ENCODE measurements at places on chromosomes 1 and 21. TPM values are rescaled to one million over a fixed set of nuclear protein-coding genes. Genes with fewer than 3 reads are reported as not detected.

- H3K4me3 ChIP-seq: no peak overlapping the region
- no peak overlapping the region for H3K27ac ChIP-seq
- no peak for DNase-seq
Measured at GRCh38 chr1:3431266-3431665, 23.2 kb upstream of the ARHGEF16 start.

- no peak overlapping the region for H3K4me3 ChIP-seq
- H3K36me3 ChIP-seq: no peaks in the 10 kb centered on the region
- H3K4me1 ChIP-seq: no peaks in the 10 kb centered on the region
- H3K27ac ChIP-seq: no peak overlapping the region
Measured at GRCh38 chr1:178684542-178685000, 40.5 kb upstream of the RALGPS2 start.

- no peaks in the 10 kb centered on the region for H3K36me3 ChIP-seq
- no peak overlapping the region for H3K4me3 ChIP-seq
- no peak for DNase-seq
- H3K4me1 ChIP-seq: no peaks in the 10 kb centered on the region
Measured at GRCh38 chr1:240350910-240351331, 259.2 kb downstream of the FMN2 start.

DNA sequence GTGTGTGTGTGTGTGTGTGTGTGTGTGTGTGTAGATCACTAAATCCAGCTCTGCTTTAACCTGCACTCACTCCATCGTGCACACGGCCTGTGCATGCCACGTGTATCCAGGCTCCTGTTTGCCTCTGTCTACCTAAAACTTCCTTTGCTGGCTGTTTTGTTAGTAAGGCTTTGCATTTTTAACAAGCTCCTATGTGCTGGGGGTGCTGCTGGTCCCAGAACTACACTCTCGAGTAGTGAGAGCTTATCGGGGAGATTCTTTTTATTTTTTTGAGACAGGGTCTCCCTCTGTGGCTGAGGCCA lies 596 bp upstream of the TCEA3 start:
- peaks cover 4% of the 10 kb centered on the region for H3K27me3 ChIP-seq
- no peaks in the 10 kb centered on the region for H3K36me3 ChIP-seq
- H3K4me1 ChIP-seq: peaks cover 33% of the 10 kb centered on the region
- no peak overlapping the region for H3K27ac ChIP-seq
- DNase-seq: no peak

DNA sequence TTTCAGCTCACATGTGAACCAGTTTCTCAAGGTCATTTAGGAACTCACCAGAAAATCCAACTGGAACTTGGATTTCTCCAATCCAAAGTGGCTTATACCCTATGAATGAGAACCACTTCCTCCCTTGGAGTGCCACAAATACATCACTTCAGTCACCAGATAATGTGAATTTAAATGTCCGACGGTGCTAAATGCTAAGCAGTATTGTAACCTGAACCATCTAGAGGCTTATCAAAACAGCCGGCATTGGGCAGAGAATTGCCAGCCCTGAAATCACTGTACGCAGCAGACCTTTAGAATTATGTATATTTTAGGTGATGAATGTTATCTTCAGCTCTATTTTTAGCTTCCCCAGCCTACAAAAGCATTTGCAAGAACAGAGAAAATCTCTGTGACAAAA lies 76.8 kb upstream of the COX20 start:
- H3K36me3 ChIP-seq: no peaks in the 10 kb centered on the region
- no peak overlapping the region for H3K4me3 ChIP-seq
- DNase-seq: no peak
- no peaks in the 10 kb centered on the region for H3K4me1 ChIP-seq
- H3K27ac ChIP-seq: no peak overlapping the region

GRCh38 chr1:71641903-71642302 lies 561.1 kb upstream of the ZRANB2 start:
- no peak overlapping the region for H3K4me3 ChIP-seq
- no peaks in the 10 kb centered on the region for H3K27me3 ChIP-seq
- no peaks in the 10 kb centered on the region for H3K4me1 ChIP-seq
- no peak for DNase-seq
- no peaks in the 10 kb centered on the region for H3K36me3 ChIP-seq

DNA sequence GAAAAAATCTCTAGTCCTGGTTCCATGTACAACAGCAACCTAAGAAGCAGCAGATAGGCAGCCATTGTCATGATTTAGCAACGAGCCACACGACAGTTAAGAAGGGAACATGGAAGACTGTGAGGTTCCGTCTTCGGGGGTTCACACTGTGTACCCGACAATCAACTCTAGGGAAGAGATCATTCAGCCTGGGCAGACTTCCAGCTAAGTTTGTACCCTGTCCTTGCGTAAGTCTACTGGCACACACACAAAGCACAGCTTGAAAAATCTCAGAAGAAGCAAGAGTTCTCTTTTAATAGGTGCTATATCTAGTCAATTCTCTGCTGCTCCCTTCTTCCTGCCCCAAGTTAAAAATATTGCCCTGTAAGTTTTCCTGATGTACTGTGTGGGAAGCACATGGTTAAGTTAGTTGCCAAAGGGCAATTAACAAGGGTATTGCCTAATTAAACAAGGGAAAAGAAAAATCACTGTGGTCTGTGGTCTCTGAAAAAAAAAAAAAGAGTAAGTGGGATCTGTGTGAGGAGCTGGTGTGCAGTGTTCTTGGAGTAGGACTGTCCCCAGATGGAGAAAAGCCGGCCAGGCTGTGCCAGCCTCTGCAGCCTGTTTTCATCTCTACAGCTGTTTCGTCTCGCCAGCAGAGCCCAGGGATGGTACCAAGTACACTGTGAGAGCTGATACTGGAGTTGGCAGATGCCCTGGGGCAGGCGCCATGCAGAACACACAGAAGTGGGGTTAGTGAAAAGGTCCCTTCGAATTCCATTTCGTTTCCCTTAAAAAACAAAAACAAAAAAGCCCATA lies 6.4 kb upstream of the MYBPHL start:
- H3K4me3 ChIP-seq: no peak overlapping the region
- H3K27ac ChIP-seq: no peak overlapping the region
- no peaks in the 10 kb centered on the region for H3K36me3 ChIP-seq
- no peak for DNase-seq

DNA sequence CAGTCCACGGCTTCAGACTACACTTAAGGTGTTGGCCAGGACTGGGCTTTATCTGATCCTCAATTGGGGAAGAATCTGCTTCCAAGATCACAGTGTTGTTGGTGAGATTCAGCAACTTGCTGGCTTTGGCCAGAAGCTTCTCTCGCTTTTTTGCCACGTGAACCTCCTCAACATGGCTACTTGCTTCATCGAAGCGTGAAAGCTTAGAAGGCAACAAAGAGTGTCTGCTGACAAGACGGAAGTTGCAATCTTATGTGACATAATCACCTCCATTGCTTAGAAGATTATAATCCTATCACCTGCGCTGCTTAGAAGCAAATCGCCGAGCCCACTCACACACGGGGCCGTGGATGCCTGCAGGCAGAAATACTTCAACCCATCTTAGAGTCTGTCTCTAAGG lies 10.4 kb upstream of the ITPKB start:
- no peak for DNase-seq
- H3K4me3 ChIP-seq: no peak overlapping the region
- no peaks in the 10 kb centered on the region for H3K4me1 ChIP-seq
- H3K27ac ChIP-seq: no peak overlapping the region
- H3K27me3 ChIP-seq: peaks cover 3% of the 10 kb centered on the region

- H3K27ac ChIP-seq: no peak overlapping the region
- no peaks in the 10 kb centered on the region for H3K27me3 ChIP-seq
- no peaks in the 10 kb centered on the region for H3K4me1 ChIP-seq
- no peak overlapping the region for H3K4me3 ChIP-seq
- no peaks in the 10 kb centered on the region for H3K36me3 ChIP-seq
Measured at GRCh38 chr1:43763497-43763973, 56.2 kb downstream of the ST3GAL3 start.

DNA sequence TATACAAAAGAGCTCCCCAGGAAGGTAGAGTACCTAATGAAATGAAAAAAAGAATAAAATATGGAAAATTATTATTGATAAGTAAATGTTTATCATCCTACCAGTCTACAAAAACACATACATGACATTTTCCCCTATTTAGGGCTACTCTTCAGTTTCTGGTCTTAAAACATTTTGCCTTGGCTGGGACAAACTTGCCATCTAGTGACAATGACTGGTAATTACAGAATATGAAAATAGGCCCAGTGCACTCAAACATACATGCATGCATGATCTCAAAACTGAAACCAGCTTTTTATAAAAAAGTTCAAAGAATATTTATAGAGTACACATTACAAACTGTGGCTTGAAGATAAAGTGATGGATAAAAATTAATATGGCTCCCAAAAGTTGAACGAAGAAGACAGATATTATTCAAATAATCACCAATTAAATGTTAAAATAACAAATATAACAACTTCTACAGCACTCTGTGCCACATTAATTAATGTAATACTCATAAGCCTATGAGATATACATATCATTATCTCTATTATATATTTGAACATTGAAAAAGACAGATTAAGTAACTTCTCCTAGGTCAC lies 10.5 kb upstream of the RNPC3 start:
- no peaks in the 10 kb centered on the region for H3K27me3 ChIP-seq
- H3K27ac ChIP-seq: no peak overlapping the region
- H3K4me3 ChIP-seq: peak overlapping the region; percentile 3
- H3K36me3 ChIP-seq: no peaks in the 10 kb centered on the region
- peak; percentile 62 for DNase-seq

DNA sequence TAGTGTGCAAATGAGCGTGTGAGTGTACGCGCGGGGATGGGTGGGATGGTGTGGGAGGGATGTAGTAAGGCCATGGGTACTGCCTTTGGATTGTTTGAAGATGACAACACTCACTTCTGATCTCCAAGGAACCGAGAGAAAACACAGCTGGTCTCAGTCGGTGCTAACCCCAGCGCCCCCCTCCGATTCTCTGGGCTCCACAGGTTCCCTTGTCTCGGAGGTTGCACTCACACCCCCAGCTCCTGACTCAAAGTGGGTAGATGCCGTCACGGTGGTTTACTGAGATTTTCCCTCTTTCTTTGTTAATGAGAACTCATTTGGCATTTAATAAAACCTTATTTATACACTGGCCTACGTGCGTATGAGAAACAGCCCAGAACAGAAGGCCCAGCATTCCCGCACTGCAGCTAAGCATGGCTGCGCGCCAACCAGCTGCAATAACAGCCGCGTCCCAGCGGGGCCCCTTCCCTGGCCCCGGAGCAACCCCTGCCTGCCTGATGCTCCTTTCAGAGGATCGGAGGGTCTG lies 25.8 kb downstream of the ABCA4 start:
- H3K36me3 ChIP-seq: no peaks in the 10 kb centered on the region
- no peak for DNase-seq
- peaks cover 2% of the 10 kb centered on the region for H3K27me3 ChIP-seq
- no peaks in the 10 kb centered on the region for H3K4me1 ChIP-seq
- H3K4me3 ChIP-seq: no peak overlapping the region

- no peak overlapping the region for H3K27ac ChIP-seq
- H3K4me3 ChIP-seq: no peak overlapping the region
- H3K4me1 ChIP-seq: peaks cover 6% of the 10 kb centered on the region
- H3K27me3 ChIP-seq: no peaks in the 10 kb centered on the region
Measured at GRCh38 chr1:119294722-119295121, 73.9 kb upstream of the HAO2 start.

DNA sequence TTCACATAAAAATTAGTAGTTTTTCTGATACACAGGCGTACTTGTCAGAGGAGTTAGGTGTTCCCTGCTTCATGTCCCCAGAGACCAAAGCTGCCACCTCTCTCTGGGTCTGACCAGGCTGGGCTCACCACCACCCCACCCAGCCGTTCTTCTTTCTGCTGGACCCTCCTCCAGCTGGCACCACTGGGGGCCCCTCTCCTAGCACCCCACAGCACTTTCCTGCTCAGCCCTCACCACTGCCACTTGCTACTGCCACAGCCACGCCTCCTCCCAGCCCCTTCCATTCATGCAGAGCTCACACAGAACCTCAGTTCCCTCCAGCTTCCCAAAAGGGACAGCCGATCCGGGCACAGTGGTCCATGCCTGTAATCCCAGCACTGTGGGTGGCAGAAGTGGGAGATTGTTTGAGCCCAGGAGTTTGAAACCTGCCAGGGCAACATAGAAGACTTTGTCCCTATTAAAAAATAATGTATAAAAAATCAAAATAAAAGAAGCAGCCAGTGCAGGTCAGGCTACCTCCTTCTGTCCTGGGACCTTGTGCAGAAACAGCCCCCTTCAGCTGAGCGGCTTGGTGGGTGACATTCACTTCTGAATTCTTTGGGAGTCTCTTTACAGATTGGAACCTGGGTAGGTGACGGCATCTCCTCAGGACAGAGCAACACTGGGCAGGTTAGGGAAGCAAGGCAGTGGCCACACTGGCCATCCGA lies 208.3 kb downstream of the TOMM20 start:
- H3K36me3 ChIP-seq: no peaks in the 10 kb centered on the region
- H3K4me3 ChIP-seq: no peak overlapping the region
- H3K27ac ChIP-seq: no peak overlapping the region
- H3K27me3 ChIP-seq: no peaks in the 10 kb centered on the region

GRCh38 chr1:11893907-11894251 lies 32.3 kb downstream of the KIAA2013 start:
- H3K27me3 ChIP-seq: peaks cover 7% of the 10 kb centered on the region
- no peaks in the 10 kb centered on the region for H3K36me3 ChIP-seq
- no peak overlapping the region for H3K27ac ChIP-seq

GRCh38 chr1:62318756-62319544 lies at the start of gene KANK4:
Gene KANK4 (minus strand): TSS chr1:62319434. CDS start chr1:62281564, 37,870 bp downstream.
- H3K36me3 ChIP-seq: no peaks in the 10 kb centered on the region
- peaks cover 6% of the 10 kb centered on the region for H3K27me3 ChIP-seq
- H3K4me1 ChIP-seq: peaks cover 2% of the 10 kb centered on the region
- DNase-seq: no peak

- peak; percentile 71 for DNase-seq
- peak overlapping the region; percentile 98 for H3K4me3 ChIP-seq
- no peaks in the 10 kb centered on the region for H3K27me3 ChIP-seq
- H3K36me3 ChIP-seq: peaks cover 30% of the 10 kb centered on the region
- H3K27ac ChIP-seq: peak overlapping the region; percentile 95
Measured at GRCh38 chr1:186374303-186375151, 526 bp downstream of the TPR start.

GRCh38 chr1:69567652-69568420 lies at the start of gene LRRC7:
Gene LRRC7 (plus strand): TSS chr1:69567922. CDS start chr1:69568640, 718 bp downstream.
- no peaks in the 10 kb centered on the region for H3K4me1 ChIP-seq
- H3K36me3 ChIP-seq: no peaks in the 10 kb centered on the region
- H3K27me3 ChIP-seq: peaks cover 2% of the 10 kb centered on the region
- DNase-seq: no peak
- no peak within 1 kb of the TSS for H3K27ac ChIP-seq
- H3K4me3 ChIP-seq: no peak within 1 kb of the TSS

Gene OPRD1
- not detected for total RNA-seq

Gene MNDA
- total RNA-seq: not detected

Gene ANKRD35
- total RNA-seq: 0.17 TPM

Gene IL24
- total RNA-seq: not detected

Gene CFHR5
- total RNA-seq: not detected
